Endothelial cell (in vitro differentiated cells): ENCODE measurements at places on chromosomes 6 and 20. TPM values are rescaled to one million over a fixed set of nuclear protein-coding genes. Genes with fewer than 3 reads are reported as not detected.

DNA sequence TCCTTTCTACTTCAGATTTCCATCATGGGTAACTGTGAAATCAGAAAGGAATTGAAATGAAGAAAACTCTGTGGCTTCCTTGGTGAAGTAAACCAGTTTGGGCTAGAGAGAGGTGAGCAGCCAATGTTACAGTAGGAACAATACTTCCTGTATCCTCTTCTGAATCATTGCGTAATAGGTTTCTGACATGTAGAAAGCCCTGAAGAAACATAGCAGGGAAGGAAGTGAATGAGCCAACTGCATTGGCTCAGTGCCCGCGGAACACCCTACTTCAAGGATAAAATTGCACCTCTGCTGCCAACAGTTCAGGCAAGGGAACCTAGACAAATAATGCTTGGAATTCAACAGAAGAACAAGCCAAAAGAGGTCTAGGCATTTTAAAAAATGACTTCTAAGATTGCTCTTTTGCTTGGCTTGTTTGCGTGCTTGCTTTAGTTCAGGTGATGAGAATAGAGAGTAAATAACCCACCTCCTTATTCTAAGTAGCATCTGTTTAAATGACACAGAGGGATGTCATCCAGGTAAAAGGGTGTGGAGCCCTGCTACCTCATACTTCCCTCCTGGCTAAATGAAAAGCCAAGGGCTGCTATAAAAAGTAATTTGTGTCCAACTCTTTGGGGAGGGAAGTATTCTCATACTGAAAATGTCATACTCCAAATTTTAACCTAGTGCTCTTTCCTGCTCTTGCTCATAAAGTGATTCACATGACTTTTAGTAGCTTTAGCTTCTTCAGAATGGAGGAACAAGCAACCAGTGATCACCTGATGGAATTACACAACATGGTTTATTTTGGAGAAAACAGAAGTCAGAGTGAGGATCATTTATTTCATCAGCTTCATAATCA is 30.0 kb upstream of the AKIRIN2 start:
- no peak for DNase-seq
- no peak overlapping the region for H3K4me3 ChIP-seq
- H3K36me3 ChIP-seq, result no peaks in the 10 kb centered on the region
- H3K27me3 ChIP-seq, result no peaks in the 10 kb centered on the region
- H3K27ac ChIP-seq, result no peak overlapping the region

GRCh38 chr20:32289661-32290431 is 12.4 kb downstream of the KIF3B start:
- H3K4me1 ChIP-seq, result peaks cover 4% of the 10 kb centered on the region
- no peaks in the 10 kb centered on the region for H3K36me3 ChIP-seq
- no peak for DNase-seq
- no peaks in the 10 kb centered on the region for H3K27me3 ChIP-seq

GRCh38 chr6:30724906-30725667 is 4.9 kb downstream of the TUBB start:
- peak overlapping the region; percentile 48 for H3K27ac ChIP-seq
- DNase-seq, result no peak
- H3K27me3 ChIP-seq, result peaks cover 26% of the 10 kb centered on the region
- H3K4me3 ChIP-seq, result peak overlapping the region; percentile 85
- H3K4me1 ChIP-seq, result peaks cover 36% of the 10 kb centered on the region

DNA sequence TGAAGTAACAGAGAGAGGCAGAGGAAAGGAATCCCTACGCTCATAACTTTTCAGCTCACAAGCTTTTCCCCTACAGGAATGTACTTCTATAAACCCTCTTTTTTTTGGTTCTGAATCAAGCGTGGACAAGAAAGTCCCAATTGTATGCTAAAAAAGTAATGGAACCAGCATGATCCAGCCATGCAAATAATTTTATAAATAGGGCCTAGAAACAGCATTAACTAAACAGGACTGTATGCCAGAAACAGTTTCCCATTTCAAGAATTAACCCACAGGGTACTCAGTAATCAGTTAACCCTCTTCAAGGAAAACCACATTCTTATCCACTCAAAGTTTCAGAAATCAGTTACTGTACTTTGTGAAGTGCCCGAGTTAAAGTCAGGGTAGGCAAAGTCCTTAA is 87.0 kb upstream of the HMGCLL1 start:
- H3K4me3 ChIP-seq, result no peak overlapping the region
- no peak overlapping the region for H3K27ac ChIP-seq
- H3K36me3 ChIP-seq, result no peaks in the 10 kb centered on the region

DNA sequence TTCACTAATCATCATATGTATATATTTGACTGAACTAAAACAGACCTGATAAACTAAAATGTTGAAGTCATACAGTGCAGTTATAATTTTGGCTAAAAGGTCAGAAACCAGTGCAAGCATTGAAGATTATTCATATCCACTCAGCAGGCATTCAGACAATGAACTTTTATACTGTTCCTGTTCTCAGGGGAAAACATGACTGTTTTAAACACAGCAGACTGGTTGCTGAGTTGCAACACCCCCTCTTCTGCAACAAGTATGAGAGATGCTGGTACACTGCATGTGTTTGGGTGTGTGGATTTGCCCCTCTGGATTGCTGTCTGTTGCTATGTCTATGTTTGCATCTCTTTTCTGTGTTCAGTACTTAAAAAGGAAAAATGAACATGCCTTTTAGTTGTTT is 206.8 kb downstream of the EYA4 start:
- H3K36me3 ChIP-seq, result no peaks in the 10 kb centered on the region
- DNase-seq, result no peak
- peaks cover 6% of the 10 kb centered on the region for H3K4me1 ChIP-seq
- peaks cover 1% of the 10 kb centered on the region for H3K27me3 ChIP-seq

The SLC26A8 gene
- total RNA-seq, result 0.97 TPM

The MOXD1 gene
- 0.08 TPM for total RNA-seq

The DLL1 gene
- total RNA-seq, result 59.5 TPM
